ENCODE measurements at places on chromosomes 3 and 15.

GRCh38 chr3:188283347-188283746 lies 129.4 kb downstream of the LPP start:
- no peak for DNase-seq

- DNase-seq: no peak
These were observed 24.3 kb downstream of the OXNAD1 start for GRCh38 chr3:16289144-16289889.

DNA sequence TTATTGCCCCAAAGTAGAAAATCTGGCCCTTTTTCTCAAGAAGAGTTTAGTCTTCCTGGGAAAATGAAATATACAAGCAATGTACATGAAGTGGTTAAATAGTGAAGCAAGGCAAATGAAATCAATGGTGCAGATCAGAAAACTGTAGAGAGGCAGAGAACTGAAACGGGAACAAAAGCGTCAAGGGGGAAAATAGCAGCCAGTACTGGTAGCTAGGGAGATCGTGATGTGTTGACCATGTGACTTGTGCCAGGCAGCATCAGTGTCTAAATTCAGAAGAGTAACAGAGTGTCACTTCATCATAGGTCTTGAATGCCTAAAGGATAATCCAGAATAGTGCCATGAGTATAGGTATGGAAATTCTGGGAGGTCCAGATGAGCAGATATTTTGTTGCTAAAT lies 163.1 kb downstream of the CHL1 start:
- no peak for DNase-seq

DNA sequence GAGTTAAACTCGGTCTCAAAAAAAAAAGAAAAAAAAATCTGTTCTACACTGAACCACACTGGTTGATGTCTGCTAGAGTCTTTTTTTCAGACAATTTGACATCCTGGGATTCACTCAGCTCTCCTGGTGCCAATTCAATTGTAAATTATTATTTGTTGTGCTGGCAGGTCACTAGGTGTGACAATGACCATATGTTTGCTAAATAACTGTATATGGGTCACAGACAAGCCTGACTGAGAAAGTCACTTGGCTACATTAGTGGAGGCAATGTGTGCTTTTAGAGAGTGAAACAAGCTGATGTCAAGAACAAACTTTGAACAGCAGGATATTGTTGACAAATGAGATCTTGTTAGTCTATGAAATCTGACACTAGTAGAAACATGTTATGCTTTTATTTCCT lies 1379.1 kb downstream of the ZPLD1 start:
- no peak for DNase-seq

DNA sequence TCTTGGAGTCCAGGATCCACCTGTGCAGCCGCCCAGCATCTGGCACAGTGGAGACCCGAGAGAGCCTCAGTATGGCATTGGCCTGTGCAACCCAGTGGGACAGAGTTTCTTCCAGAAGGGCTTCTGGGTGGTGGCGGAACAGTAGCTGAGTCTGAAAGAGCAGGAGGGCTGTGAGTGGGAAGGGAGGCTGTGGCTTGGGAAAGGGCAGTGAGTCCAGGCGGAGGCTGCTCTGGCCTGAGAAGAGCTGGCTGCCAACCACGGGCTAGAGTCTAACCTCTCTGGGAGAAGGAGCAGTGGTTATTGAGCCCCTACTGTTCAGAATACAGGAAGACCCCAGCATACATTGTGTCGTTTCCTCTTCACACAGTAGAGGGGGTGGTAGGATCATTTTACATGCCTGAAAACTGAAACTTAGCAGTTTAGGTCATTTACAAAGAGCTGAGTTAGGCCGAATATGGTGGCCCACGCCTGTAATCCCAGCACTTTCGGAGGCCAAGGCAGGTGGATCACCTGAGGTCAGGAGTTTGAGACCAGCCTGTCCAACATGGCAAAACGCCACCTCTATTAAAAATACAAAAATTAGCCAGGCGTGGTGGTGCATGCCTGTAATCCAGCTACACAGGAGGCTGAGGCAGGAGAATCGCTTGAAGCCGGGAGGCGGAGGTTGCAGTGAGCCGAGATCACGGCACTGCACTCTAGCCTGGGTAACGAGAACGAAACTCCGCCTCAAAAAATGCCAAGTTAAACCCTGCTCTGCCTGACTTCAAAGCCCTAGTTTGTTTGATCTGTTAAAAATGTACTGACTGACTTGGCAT lies 3.2 kb downstream of the AEN start:
- no peak for DNase-seq

DNA sequence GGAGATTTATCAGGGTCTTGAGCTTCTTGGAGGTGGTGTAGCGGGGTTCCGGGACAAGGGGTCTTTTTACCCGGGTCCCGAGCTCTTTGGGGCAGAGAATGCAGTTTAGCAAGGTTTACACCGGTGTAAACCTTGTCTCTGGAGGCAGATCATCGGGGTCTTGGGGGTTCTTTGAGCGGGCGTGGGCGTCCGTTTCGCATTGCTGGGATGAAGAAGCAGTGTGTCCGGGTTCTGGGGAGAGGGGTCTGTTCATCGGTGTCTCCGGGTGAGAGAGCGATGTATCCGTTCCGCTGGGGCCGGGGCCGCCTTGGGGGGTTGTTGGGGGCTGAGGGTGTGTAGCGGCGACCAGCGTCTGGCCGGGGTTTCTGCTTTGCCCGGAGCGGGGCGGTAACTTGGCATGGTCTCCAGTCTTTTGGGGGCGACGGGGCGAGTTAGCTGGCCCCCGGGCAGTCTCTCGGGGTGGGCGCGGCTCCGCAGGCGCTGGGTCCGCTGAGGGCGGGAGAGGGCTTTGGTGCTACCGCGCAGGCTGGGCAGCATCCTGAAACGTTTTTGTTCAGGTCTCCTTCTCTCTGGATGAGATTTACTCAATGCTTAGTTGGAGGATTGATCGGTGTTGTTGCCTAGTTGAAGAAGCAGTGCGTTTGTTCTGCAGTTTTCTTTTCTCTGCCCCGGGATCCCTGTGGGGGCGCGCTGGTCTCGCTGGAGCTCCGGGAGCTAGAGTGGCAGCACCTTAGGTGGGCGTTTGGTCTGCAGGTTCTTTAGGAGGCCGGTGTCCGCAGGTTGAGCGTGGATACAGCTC lies 843 bp downstream of the GLCE start:
- DNase-seq: peak; percentile 72

DNA sequence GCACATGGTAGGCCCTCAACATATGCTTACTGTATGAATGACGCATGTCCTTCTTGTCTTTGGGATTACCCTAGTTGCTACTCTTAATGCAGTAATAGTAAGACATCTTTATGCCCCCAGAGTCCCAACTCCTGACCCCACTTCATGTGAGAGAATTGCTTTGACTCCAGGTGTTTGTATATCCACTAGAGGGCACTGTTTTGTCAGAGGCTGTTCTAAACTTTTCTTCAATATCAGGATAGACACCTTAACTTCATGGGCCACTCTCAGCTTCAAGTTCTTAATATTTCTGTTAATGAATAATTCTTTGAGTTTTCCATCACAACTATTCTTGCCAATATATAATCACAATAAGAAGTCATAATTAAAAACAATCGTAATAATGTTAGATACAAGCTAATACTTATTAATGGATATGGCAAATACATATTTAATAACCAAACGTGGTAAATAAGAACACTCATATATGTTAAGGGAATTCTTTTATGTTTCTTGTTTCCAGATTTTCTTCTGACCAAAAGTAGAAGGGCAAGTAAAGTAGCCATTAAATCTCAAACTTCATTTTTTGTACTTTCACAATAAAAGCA lies 337.2 kb upstream of the DNAJC19 start:
- peak; percentile 69 for DNase-seq

DNA sequence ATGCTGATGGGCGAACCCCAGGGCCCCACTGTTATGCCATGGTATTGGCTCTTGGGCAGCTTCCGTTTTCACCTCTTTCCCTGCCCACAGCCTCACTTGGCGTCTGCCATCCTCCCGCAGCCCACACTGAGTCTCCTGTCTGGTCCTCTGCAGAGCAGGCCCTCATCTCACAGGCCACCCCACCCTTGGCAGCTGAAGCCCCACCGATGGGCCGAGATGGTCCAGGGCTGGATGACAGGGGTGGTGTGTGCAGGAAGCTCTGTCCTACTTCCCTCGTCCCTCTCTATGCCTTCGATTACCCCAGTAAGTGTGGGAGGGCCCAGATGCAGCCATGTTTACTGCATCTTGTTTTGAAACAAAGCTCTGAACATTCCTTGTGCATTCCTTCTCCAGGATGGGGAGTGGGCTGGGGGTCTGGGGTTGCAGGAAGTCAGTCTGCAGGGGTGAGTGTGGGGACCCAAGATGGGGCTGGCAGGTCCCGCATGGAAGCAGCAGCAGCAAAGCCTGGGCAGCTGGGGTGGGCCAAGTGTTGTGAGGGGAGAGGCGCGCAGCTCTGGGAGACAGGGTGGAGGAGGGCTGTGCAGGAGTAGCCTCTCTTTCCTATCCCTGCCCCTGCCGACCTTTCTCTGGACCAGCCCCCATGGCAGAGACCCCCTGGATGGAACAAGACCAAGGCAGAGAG lies 20.9 kb downstream of the TBC1D21 start:
- DNase-seq: no peak

GRCh38 chr3:14787630-14788029 lies 31.1 kb upstream of the FGD5 start:
- no peak for DNase-seq

GRCh38 chr3:177193688-177194268 lies 3.5 kb downstream of the TBL1XR1 start:
- peak; percentile 15 for DNase-seq

- no peak for DNase-seq
These were observed 44.0 kb downstream of the FMN1 start for GRCh38 chr15:33150431-33150941.

- DNase-seq: no peak
These were observed 13.1 kb downstream of the SLC7A14 start for GRCh38 chr3:170572665-170573253.

GRCh38 chr3:30203301-30203700 lies 403.1 kb upstream of the TGFBR2 start:
- no peak for DNase-seq

DNA sequence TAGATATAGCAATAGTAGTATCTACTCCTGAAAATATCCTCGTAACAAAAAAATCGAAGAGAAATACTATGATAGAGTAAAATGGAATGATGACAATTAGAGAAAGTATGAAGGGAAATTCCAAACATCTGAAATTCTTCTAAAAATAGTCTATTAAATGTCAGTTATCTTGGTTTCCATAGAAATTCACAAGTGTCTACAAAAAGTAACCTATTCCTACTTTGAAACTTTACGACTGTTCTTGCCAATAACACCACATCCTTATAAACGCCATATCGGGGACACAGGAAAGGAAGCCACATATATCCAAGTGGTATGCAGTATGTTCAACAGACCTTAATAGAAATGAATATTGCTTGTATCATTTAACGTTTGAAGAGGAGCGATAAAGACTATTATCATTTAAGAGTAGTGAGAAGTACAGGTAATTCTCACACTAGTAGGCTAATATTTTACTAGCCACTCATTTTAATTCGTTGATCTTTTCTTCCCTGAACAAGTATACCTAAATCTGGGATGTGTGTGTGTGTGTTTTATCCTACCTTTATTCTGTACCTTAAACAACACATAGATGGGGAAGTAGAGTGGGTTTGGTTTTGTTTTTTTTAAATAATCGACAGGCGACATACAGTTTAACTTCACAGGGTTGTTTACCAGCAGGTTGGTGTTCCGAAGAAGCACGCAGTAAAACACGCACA lies 1.2 kb downstream of the GPR176 start:
- DNase-seq: no peak

DNA sequence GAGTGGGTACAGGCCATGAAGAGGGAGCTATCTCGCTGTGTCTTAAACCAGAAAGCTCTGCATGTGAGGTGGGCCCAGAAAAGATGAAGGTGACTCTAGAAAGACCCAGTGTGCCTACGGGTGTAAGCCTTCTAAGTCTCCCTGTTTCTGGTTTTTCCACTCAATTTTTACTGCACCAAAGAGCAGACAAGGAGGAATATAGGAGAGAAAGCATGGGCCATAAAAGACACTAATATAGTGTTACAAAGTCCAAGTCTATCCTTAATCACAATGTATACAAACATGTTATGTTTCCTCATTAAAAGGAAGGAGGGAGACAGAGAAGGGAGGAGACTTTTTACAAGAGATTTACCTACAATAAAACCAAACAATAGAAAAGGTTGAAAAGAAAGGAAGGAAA lies 24.1 kb upstream of the ZKSCAN7 start:
- no peak for DNase-seq

- DNase-seq: no peak
These were observed 610 bp downstream of the LIPC start for GRCh38 chr15:58432401-58432800.

DNA sequence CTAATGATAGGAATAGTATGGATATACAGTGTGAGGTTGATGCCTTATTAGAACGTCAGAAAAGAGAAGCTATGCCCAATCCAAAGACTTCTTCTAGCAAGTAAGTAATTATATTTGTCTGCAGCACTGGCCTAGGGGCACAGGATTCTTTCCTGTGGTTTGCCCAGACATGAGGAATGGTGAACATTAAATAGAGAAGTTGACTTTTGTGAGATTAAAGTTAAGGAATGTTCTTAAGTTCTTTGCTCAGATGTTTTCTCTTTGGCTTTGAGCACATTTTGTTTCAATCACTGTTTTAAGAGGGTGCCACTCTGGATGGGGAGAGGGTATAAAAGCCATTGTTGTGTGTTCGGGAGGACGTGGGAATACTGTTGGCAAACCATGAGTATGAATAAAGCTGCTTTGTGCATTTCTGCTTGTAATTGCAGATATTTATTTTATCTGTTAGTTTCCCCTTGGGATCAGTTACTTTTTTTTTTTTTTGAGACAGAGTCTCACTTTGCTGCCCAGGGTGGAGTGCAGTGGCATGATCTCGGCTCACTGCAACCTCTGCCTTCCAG lies 8.3 kb downstream of the KIF23 start:
- DNase-seq: no peak

DNA sequence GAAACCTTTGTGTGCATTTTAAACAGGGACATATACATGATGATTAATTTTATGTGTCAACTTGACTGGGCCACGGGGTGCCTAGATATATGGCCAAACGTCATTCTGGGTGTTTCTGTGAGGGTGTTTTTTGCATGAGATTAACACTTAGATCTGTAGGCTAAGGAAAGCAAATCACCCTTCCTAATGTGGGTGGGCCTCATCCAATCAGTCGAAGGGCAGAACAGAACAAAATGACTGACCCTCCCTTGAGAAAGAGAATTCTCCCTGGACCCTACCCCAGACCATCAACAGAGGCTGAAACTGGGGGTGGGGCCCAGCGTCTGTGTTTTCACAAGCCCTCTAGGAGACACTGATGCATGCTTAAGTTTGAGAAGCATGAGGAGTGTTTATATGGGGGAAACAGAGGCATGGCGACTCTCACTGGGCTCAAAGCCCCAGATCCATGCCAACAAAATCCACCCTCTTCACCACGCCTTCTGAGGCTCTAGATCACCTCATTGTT lies 56.2 kb downstream of the ITGA11 start:
- no peak for DNase-seq

GRCh38 chr3:170869645-170870593 lies at the start of gene RPL22L1:
RPL22L1 (minus strand) TSS chr3:170870195; CDS start chr3:170870167, 28 bp downstream.
- peak; percentile 95 for DNase-seq
